ENCODE measurements at places on chromosomes 7 and 10.

DNA sequence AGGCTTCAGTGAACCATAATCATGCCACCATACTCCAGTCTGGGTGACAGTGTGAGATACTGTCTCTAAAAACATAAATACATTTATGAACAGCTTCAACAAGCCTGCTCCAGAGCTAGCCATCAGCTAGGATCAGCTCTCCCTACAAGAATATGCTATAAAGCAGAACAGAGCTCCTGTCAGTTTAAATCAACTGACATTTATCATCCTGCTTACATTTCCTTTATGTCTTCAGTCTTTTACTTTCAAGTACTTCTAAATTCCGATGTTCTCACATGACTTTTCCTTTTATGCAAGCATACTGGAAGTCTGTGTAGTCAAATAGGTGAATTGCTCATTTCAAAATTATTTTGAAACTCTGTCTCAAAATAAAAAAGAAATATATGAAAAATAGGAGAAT is 64.6 kb downstream of the COA1 start:
- DNase-seq = no peak

DNA sequence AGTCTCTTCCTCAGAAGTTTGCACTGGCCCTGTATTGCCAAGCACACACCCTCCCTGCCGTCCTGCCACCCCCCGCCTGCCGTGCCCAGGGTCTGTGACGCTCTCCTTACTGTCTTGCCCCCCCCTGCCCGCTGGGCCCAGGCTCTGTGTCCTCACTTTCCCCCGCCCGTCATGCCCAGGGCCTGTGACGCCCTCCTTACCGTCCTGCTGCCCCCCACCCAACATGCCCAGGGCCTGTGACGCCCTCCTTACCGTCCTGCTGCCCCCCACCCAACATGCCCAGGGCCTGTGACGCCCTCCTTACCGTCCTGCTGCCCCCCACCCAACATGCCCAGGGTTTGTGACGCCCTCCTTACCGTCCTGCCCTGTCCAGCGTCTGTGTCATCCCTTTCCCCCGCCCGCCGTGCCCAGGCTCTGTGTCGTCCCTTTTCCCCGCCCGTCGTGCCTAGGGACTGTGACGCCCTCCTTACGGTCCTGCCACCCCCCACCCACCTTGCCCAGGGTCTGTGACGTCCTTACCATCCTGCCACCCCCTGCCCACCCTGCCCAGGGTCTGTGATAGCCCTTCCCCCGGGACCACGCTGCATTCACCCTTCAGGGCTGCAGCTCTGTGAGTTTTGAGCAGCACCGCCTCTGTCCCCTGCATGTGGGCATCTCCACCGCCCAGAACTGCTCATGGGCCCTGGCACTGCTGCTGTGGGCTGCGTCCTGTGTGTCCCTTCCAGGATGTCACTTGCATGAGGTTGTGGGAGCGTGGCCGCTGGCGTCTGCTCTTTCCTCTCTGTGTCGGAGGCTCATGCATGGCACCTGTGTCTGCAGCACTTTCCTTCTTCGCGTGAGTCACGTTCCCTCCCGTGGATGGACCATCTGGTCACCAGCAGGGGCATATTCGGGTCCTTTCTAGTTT is 19.3 kb upstream of the PRKAR1B start:
- DNase-seq = no peak

GRCh38 chr7:44629829-44630522 is 23.5 kb downstream of the OGDH start:
- no peak for DNase-seq

DNA sequence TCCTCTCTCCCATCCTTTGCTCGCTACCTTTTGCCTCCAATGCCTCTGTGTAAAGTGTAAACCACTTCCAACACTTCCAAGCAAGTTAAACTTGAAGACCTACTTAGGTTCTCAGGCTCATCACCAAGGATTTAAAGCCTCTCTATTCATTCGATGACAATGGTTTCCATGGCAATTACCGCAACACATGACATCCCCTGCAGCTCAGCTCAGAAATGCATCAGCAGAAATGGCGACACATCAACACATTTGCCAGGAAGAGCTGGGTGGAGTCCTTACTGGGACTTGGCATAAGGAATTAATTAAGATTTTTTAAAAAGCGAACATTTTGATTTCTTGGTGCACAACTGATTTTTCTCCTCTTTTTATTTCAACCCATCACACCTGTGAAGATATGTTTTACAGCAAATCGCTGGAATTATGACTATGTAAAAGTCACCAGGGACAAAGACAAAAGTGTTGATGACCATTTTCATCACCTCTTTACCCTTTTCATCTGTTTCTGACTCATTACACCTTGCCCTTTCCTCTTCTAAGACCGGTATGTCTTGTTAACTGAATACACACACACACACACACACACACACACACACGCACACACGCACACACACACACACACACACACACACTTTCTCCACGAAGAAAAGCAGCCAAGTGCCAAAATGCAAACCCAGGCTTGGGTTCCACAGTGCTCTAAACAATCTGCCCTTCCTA is 453.4 kb upstream of the CELF2 start:
- DNase-seq = peak; percentile 33

GRCh38 chr10:62284221-62284620 is 15.6 kb upstream of the RTKN2 start:
- DNase-seq = no peak

DNA sequence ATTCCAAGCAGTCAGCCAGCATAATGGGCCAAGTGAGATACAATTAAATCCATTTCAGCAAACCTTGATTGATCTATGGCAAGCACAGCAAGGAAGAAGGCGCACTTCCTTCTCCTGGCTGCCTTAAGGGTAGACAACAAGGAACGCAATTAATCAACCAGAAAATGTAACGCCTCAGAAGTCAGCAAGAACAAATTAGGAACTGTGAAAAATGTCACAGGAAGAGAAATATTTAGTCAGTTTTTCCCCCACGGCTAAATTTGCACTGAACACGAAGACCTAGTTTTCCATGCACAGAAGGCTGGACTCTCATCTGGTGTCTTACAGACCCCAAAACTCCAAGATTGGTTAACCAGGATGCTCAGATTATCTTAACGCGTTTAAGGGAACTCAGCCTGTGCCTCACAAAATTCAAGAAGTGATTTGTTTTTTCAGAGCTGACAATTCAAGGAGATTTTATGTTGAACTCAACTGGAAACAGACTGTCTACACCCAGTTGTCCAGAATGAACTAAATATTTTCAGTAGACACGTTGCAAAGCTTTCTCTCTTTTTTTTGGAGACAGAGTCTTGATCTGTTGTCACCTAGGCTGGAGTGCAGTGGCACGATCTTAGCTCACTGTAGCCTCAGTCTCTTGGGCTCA is 14.2 kb downstream of the SNX8 start:
- no peak for DNase-seq

- DNase-seq = no peak
These were observed 17.4 kb downstream of the PDE6C start for GRCh38 chr10:93629647-93630305.

DNA sequence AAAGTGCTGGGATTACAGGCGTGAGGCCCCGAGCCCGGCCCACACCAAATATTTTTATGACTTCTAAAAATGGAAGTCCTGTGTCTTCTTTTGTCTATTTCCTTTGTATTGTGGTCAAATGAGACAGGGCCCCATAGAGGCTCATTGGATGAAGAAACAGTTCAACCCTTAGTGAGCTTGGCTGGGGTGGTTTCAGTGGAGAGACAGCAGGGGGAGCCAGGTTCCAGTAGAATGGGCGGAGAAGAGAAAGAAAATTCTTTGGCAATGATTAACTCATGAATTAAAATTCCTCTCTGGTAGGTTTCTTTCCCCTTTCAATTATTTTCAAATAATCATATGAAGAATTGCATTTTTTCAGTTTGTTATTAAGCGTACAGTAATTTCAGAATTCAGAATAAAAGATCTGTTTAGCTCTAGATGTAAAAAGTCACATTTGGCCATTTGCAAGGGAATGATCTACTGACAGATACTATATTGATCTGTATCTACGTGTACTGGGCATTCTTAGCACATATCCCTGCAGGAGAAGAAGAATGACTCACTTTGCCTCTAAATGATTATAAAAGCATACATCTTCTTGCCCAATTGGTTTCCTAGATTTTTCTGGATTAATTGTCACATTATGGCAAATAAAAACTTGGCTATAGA is 43.2 kb downstream of the PNLIPRP3 start:
- no peak for DNase-seq

GRCh38 chr10:114061148-114061547 is 17.5 kb downstream of the ADRB1 start:
- no peak for DNase-seq

- DNase-seq = no peak
These were observed 37.7 kb downstream of the MTURN start for GRCh38 chr7:30172451-30172850.

GRCh38 chr10:102499356-102499755 is 3.2 kb downstream of the ACTR1A start:
- DNase-seq = no peak

DNA sequence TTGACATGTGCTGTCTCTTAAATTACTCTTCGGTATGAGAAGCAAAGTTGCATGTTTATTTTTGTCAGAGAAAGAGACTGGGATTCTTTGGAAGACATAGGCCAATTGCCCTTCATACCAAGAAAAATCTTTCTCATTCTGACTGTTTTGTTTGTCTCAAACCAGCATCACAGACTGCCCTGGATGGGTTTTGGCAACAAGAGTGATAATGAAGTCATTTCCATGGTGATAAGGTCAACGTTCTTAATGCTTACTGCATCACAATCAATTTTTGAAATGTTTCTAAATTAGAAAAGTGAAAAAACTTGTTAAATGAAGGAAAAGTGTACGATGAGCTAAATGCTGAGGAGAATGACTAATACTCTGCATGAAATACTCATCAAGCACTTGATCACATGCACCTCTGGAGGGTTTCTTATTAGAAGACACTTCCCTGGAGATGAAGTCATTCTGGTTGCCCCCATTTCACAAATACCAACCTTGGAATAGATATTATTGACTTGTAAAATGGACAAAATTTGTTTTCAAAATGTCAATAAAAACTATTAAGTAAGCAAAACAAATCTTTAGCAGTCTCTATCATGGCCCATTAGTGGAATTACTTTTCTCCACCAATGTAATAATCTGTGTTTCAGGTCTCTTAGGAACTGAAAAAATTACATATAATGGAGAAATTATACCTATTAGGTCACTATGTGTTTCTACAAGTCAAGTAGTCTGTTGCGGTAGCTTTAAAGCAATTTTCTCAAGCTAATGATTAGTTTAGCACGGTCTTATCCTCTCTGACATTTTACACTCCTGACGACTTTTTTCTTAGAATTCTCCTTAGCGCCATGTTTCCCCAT is 19.9 kb upstream of the SEC61G start:
- no peak for DNase-seq

DNA sequence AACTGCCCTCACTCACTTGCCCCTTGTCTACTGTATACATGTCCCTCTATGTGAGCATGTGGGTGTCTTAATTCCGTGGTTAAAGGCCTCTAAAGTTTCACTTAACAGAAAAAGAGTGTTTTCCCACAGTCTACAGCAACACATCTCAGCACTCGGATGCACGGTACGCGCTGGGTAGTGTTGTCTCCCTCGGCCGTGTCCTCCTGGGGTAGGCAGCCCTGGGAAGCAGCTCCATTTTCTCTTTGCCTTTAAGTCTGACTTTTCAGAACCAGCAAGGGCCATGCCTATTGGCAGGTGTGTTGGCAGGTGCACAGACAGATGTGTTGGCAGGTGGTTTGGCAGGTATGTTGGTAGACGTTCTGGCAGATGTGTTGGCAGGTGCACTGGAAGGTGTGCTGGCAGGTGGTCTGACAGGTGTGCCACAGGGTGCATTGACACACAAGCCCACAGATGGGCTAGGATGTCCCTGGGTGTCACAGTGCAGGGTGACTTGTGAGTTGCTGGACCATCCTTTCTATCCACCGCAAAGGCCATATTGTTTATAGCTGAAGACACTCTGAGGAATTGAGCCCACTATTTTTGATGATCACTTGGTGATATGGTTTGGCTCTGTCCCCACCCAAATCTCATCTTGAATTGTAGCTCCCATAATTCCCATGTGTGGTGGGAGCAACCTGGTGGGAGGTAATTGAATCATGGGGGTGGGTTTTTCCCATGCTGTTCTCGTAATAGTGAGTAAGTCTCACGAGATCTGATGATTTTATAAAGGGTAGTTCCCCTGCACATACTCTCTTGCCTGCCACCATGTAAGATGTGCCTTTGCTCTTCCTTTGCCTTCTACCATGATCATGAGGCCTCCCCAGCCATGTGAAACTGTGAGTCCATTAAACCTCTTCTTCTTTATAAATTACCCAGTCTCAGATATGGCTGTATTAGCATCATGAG is 296.9 kb downstream of the TNS3 start:
- DNase-seq = no peak

GRCh38 chr10:12466704-12467305 is 117.5 kb downstream of the CAMK1D start:
- DNase-seq = no peak

DNA sequence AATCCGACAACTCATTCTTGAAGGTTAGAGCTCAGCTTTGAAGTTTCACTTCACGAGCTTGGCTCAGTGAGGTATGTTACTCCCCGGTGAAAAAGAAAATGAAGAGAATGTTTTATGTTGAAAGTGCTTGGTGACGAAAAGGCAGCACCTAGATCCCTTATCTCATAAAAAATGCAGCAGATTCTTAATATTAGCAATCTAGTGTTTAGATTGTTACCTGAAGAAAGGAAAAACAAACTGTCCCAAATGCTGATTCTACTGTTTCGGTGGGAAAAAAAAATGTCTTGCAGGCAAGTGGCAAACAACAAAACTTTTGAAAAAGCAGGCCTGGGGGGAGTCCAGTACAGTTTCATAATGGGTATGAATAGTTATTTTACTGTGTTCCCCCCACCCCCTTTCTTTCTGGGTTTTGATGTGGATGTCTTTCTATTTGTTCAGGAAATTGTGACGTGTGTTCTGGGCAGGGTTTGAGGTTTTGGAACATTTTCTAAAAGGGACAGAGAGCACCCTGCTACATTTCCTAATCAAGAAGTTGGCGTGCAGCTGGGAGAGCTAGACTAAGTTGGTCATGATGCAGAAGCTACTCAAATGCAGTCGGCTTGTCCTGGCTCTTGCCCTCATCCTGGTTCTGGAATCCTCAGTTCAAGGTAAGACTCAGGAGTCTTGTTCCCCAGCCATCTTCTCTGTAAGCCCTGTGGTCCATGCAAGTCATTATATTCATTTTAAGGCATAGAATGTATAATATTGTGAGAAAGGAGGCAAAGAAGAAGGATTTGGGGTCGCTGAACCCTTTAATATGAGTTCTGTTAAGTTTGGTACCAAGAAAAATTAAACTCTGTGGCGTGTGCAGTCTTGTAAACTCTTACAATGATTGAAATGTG is at the start of gene SRGN:
Gene SRGN, plus strand, starts transcription at position 514 of the 881 bp plus-strand sequence. Its CDS starts 55 bp downstream, at position 569.
- no peak for DNase-seq

GRCh38 chr10:89085153-89085552 is 94.6 kb downstream of the FAS start:
- no peak for DNase-seq
